ENCODE measurements at places on chromosomes 6 and 20.

DNA sequence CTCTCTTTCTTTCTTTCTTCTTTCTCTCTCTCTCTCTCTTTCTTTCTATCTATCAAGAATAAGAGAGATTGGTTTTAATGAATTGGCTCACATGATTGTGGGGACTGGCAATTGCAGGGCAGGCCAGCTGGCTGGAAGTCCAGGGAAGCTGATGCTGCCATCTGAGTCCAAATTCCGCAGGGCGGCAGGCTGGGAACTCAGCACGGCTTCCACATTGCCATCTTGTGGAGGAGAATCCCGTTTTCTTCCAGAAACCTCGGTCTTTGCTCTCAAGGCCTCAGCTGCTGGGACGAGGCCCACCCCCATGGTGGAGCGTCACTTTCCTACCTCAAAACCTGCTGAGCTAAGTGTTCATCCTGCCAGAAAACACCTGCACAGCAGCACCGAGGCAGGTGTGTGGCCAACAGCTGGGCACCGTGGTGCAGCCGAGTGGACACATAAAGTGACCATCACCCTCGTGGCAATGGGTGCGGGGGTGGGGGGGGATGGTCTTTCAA lies 58.8 kb upstream of the SLCO4A1 start:
- no peak for DNase-seq

- DNase-seq: no peak
Observed at GRCh38 chr6:44430326-44430725, 42.8 kb downstream of the CDC5L start.

- peak; percentile 77 for DNase-seq
Observed at GRCh38 chr20:41232973-41233926, 84.3 kb downstream of the ZHX3 start.

- no peak for DNase-seq
Observed at GRCh38 chr6:108955329-108955949, 107.2 kb downstream of the ARMC2 start.

DNA sequence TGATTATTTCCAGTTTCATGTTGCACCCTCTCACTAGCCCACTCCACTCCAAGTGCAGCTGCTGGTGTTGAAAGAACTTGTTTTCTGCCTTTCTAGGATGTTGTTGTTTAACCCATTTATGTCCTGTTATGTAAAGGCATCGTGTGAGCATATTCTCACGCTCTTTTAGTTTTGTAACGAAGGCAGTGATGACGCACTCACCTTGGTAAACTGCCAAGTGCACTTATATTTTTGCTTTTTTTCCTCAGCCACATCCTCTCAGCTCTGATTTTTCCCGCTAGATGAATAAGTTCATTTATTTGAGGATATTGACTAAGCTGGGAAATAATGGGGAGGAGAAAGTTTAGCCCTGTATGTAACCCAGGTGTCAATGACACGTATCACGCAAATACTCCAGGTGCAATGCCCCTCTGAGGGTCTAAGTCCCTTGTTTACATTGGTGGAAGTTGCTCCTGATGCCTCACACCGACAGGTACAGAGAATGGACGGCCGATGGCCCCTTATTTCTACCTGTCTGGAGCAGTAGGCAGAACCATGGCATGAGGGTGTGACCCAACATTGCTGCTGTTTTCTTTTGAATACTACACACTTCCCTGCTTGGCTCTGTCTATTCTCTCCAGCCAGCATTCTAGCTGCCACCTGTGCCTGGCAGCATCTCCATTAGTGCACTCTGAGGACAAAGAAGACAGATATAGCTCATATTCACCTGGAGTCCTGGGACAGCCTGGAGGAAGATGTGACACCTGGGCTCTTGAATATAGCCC lies 132.7 kb upstream of the SLC24A3 start:
- DNase-seq: no peak

DNA sequence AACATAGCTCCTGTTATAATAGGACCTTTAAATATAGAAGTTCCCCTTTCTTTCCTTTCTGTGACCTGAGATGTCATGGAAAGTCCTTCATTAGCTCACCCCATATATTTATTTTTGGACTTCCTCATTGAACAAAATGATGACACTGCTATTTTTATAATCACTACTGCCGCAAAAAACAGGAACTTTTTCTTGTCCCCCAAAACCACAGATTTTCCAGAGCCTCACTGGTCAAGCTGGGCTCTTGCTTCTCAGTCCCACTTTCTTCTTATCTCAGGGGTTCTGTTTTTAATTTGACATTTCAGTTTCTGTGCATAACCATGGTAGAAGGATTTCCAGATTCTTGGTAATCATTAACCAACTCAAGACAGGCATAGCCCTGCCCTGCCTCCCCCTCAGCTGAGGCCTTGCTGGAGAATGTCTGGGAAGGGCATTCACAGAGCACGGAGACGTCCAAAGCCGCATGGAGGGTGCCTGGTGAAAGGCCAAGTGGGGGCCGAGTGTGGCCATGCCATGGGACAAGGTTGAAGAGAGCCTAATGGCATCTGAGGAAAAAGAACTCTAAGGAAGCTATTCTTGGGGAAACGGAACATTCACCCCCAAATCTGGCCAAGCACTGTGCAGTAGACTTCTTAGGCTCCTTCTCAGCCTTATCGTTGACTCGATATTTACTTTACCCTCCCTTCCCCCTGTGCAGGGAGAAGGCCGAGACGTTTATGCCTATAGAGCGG lies 73.7 kb downstream of the EDN1 start:
- DNase-seq: no peak

- DNase-seq: no peak
Observed at GRCh38 chr6:125944896-125945295, 11.7 kb upstream of the HINT3 start.

- no peak for DNase-seq
Observed at GRCh38 chr20:45235995-45236394, 14.8 kb downstream of the SEMG2 start.

DNA sequence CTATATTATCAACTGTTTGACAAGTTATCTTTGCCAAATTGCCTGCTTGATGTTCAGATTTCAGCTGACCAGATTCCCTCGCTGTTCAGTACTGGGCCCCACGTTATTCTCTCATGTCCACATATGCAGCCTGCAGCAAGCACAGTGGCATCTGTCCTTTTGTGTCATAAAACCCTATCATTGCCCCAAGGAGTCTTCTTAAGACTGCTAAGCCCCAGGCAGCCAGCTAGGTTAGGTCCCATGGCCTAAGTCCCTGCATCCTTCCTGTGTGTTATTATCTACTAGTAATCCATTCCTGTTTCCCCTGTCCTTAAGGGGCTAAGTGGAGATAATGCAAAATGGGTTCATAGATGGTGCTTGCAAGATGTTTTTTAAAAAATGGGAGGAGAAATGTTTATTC lies 7.2 kb downstream of the KDM1B start:
- DNase-seq: no peak

DNA sequence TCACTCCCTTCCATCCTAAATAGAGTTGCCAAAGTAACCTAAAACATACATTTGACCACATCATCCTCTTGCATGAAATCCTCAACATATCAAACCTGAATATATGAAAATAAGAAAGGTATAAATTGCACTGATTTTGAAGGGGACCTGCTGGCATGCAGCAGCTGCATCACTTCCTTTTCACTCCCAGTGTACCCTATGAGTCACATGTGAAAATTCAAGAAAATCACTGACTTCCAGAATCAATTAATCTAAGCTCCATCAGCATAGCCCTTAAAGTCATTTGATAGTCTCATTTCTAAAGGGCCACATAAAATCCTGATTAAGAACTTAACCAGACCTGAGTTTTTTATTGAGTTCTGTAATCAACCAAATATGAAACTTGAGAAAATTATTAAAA lies 24.3 kb downstream of the SNX14 start:
- DNase-seq: no peak

- no peak for DNase-seq
Observed at GRCh38 chr6:387293-387741, 4.2 kb upstream of the IRF4 start.

- no peak for DNase-seq
Observed at GRCh38 chr20:35511814-35512420, 17.5 kb downstream of the C20orf173 start.

DNA sequence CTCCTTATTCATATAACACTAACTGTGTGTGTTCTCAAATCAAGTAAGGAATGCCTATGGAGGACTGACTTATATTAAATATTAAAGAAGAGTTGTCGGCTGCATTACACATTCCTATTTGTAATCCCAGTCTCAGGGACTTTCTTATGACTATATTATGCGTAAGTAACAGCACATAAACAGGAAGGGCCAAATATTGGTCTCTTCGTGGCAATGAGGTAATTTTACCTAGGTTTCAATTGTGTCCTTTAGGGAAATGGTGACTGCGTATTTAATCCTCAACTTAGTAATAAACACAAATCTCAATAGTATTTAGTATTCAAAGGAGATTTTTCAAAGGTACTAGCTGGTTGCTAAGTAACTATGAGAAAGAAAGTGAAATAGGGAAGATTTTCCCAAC lies 22.8 kb upstream of the EPM2A start:
- no peak for DNase-seq

- DNase-seq: peak; percentile 31
Observed at GRCh38 chr6:84867521-84867920, 103.1 kb upstream of the TBX18 start.

DNA sequence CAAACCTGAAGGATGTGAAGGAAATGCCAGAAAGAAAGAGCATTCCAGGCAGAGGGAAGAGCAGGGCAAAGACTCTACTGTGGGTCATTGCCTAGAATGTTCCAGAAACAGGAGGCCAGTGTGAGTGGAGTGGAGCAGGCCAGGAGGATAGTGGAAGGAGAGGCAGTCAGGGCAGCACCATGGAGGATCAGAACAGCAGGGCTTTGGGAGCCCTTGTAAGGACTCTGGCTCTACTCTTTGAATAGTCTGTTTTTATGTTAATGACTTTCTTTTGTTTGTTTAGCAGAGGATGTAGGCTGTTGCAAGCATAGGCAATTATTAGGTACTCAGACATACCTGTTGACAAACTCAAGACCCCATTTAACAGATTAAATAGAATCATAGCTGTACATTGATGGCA lies 23.6 kb upstream of the FBXL4 start:
- no peak for DNase-seq

DNA sequence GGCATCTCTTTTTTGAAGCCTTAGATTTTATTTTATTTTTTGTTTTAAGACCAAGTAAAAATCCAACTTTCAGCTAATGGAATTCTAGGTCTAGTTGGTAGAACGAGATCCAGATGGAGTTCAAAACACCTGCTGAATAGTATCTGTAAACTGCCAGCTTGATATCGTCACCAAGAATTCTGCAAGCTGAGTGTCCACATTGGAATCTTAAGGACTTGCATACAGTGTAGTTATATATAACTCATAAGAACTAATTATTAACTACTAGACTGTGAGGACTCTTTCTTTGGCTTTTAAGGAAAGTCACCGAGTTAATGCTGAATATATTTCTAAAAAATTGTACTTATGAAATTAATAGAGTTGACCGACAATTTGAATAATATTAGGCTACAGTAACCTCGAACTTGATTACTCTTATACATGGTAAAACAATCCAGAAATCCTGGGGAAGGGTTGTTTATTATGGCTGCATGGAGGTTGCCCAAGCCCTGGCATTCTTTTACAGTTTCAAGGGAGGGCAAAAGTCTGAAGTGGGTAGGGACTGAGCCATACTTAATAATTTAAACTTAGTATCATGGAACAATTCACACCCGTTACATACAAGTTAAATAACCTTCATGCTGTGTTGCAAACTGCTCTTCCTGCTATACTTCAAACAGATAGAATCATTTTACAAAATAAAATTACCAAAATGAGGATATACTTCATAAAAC lies 553.9 kb downstream of the PTPRT start:
- DNase-seq: no peak

- DNase-seq: no peak
Observed at GRCh38 chr6:127762284-127762683, 138.6 kb downstream of the THEMIS start.

GRCh38 chr6:40183902-40184301 lies 249.6 kb upstream of the MOCS1 start:
- DNase-seq: no peak

- peak; percentile 19 for DNase-seq
Observed at GRCh38 chr6:129575378-129576118, 134.4 kb downstream of the ARHGAP18 start.

- DNase-seq: no peak
Observed at GRCh38 chr6:49555951-49556350, 5.5 kb downstream of the C6orf141 start.

DNA sequence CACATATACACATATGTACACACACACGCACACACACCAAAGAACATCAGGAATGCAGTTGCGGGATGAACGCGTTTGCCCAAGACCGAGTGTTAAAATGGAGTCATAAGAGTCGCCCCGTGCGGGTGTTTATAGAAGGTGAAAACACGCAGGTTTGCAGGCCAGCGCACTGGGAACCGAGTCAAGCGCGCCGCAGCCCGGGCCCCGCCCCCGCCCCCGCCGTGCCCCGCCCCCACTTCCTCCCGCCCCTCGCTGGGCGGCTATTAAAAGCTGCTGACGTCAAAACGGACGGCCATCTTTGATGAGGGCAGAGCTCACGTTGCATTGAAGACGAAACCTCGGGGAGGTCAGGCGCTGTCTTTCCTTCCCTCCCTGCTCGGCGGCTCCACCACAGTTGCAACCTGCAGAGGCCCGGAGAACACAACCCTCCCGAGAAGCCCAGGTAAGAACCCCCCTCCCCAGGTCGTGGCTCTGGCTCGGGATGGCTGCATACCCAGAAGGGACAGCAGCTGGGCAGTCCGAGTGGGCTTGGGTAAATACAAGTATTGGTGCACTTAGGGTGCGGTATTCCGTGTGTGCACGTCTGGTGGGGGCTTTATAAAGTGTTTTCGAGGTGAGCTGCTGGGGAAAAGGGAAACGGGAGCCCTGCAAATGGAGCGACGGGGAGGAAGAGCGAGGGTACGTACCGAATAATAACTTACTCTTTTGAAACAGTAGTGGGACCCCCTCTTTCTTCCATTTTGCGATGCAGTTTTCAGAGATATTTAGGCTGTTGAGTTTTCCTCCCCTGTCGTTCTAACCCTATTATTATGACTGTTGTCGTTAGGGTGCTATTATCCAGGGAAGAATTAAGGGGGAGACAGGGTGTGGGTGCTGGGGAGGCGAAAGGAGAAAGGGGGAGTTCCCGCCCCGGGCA lies at the start of gene SNAP25:
SNAP25 (plus strand) TSS at position 295 of the 916 bp plus-strand sequence. CDS start 56,662 bp downstream, outside the sequence.
- no peak for DNase-seq

- no peak for DNase-seq
Observed at GRCh38 chr6:99233219-99233618, 116.3 kb downstream of the FAXC start.

DNA sequence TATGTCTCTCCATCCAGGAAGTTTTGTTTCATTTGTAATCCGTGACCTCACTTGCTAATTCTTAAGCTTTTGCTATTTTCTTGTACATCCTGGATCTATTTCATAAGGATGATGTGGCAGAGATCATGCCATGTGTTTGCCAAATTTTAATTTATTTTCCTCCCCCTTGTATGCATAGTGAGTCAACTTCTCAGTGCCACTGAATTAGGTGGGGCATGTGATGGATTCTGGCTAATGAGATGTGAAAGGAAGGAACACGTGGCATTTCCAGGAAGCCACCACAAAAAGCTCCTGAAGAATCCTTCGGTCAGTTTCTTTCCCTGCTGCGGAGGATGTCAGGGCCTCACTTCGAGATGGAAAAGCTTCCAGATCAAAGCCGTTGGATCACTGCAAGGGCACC lies 86.2 kb upstream of the PRL start:
- DNase-seq: no peak

GRCh38 chr6:159033160-159034049 lies 11.4 kb downstream of the TAGAP start:
- DNase-seq: no peak

- DNase-seq: no peak
Observed at GRCh38 chr6:168407842-168408241, 33.1 kb upstream of the SMOC2 start.

Data from AG04449 (cell line).